Neural crest cell (in vitro differentiated cells): ENCODE measurements at places on chromosomes 16 and 17. TPM values are rescaled to one million over a fixed set of nuclear protein-coding genes. Genes with fewer than 3 reads are reported as not detected.

- no peak for DNase-seq
These were observed 151.3 kb downstream of the MAF start for GRCh38 chr16:79449067-79449769.

- no peak for DNase-seq
These were observed 8.1 kb downstream of the CYGB start for GRCh38 chr17:76529224-76530094.

DNA sequence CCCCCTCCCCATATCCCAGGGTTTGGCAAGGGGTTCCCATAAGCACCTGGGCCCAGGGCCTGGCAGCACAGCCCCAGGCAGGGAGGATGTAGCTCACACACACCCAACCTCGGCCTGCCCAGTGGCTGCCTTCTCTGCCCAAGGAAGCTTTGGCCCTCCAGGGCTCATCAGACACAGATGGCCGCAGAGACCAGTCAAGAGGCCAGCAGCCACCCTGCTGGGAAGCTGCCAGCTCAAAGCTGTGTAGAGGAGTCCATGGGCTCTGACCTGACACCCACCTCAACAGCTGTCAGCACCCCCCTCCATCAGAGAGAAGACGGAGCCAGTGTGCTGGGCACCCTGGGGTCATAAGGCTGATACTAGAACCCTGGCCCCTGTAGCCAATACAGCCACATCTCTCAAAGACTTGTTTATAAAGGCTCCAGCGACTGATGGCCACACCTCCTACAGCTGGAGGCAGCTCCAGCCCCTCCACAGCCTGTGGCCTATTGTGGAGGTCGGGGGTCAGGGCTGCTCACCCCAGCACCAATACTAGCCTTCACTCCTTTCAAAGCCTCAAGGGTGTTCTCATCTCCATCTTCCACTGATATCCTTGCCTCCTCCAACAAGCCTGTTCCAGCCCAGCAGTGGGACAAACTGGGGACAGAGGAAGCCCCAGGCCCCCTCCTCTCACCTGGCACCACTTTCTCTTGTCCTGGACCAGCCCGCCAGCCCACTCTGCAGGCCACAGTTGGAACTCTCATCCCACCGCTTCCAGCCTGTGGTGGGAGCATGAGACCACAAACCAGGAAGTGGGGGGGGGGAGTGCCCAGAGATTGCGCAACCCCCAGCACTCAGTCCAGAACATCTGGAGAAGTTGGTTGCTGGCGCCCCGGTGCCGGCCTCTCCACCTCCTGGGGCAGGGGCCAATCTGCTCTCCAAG lies 2.2 kb upstream of the MPG start:
- DNase-seq: peak; percentile 41

- no peak for DNase-seq
These were observed 10.7 kb downstream of the GFOD2 start for GRCh38 chr16:67708368-67708771.

Gene HS3ST3A1
- total RNA-seq: 14.7 and 15.0 TPM in 2 replicates

Gene MAPT
- 9.5 and 13.0 TPM in 2 replicates for total RNA-seq

- DNase-seq: no peak
These were observed 1.9 kb upstream of the MT1B start for GRCh38 chr16:56649820-56650219.

Gene TSPOAP1
- total RNA-seq: 27.9 and 30.5 TPM in 2 replicates

DNA sequence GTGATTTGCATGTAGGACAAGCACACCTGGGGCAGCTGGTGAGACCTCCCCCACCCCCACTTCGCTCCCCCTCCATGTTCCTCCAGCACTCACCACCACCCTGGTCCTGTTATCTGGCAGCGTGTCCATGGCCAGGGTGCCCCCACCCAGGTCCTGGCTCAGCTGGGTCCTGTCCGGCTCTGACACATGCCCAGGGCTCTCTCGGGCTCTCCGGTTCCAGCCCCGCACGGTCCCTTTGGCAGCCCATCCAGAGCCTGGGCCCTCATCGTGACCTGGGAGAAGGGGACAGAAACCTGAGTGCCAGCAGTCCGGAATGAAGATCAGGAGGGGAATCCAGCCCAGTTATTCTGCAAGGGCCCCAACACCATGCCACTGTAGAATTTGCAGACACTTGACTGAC lies 11.9 kb downstream of the PLXDC1 start:
- DNase-seq: no peak

- no peak for DNase-seq
These were observed 1.1 kb downstream of the METRNL start for GRCh38 chr17:83080579-83080857.

Gene EZH1
- total RNA-seq: 28.9 and 30.4 TPM in 2 replicates

Gene TUBB3
- total RNA-seq: 518 and 541 TPM in 2 replicates

DNA sequence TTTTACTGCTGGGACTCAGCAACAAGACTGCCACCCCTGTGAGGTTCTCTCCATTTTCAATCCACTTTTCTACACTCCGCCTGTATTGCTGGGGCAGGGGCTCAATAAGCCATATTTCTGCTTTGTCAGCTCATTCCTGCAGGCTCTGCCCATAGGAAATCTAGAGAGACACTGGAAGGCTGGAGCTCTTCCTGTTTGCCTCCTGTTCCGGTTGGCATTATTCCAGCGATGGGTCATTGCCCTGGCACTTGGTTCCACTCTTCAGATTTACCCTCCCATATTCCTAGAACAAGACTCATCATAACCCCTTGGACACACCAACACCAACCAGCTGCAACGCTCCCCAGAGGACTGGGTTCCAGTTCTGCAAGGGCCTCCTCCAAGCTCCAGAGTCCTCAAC lies 210.4 kb downstream of the CA10 start:
- no peak for DNase-seq

- no peak for DNase-seq
These were observed 362.3 kb upstream of the EEF2KMT start for GRCh38 chr16:5459863-5460262.

GRCh38 chr16:55256412-55257016 lies 67.5 kb upstream of the IRX6 start:
- DNase-seq: no peak

Gene PRAC1
- not detected in 2 replicates for total RNA-seq
